ENCODE measurements at places on chromosomes 5 and 9.
A peak's percentile ranks its signal among the peaks of the same experiment; 100 is the strongest.

- no peak for DNase-seq
These were observed 7.3 kb downstream of the CORO2A start for GRCh38 chr9:98185021-98185567.

GRCh38 chr5:53166183-53166495 lies 56.6 kb upstream of the MOCS2 start:
- no peak for DNase-seq

- no peak for DNase-seq
These were observed 458.6 kb downstream of the ZSWIM6 start for GRCh38 chr5:61790678-61791077.

- DNase-seq: no peak
These were observed 233.6 kb downstream of the SAXO1 start for GRCh38 chr9:18799428-18799827.

DNA sequence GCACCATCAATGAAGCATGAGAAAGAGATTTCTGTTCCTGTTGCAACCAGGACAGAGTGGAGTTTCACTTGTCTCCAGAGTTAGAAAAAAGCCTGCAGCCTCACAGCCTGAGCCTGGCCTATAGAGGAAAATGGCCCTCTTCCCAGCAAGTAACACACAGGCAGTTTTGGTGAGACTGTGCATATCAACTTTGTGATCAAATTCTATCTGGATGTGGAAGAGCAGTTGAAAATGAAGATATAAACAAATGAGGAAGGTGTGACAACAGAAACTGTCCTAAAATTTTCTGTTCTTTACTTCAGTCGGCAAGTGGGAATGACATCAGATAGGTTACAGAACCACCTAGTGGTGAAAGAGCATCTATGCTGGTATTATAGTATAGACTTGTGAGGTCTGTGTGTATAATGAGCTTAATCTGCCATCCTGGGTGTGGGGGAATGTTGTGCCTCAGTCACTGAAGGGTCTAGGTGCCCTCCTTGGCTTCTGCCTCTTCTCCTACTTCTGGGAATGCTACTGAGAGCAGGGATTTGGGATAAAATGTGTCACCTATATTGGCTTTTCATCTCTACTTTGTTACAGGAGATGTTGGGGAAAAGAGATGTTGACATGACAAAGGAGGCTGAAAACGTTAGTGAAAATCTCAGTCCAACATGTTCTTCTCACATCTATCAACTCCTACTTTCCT lies 28.2 kb downstream of the YIPF5 start:
- peak; percentile 57 for DNase-seq

GRCh38 chr5:127577458-127577857 lies 60.0 kb downstream of the PRRC1 start:
- no peak for DNase-seq

DNA sequence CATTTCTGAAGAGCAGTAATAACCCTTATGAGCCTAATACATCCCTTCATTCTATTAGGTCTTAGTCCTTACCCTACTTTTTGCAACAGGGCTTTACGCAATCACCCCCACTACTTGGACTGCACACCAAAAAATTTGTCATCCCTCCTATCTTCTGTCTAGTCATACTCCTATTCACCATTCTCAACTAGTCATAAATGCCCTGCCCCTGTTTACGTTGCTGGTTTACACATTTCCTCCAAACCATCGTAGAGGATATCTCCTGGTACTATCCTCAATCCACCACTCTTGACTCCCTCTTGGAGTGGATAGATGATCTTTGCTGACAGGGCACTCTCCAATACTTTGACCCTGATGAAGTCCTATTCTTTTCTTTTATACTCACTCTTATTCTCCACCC lies 98.2 kb upstream of the CCNG1 start:
- no peak for DNase-seq

DNA sequence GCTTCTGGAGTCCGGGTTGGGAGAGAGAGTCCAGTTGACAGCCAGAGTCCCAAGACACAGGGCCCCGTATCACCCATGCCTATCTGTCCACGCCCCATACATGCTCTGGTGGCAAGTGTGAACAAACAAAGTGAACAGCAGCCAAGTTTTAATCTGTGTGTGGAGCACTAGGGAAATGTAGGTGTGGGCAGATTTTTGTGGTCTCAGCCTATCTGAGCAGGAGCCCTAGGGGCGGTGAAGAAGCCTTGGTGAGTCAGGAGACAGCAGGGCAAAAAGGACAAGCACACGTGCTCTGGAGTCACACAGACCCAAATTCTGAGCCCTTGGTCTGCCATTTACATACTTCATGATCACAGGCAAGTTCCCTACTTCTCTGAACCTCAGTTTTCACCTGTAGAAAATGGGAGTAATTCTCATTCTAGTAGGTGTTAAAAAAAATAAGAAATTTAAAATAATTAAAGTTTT lies 23.2 kb downstream of the EGR1 start:
- DNase-seq: no peak

DNA sequence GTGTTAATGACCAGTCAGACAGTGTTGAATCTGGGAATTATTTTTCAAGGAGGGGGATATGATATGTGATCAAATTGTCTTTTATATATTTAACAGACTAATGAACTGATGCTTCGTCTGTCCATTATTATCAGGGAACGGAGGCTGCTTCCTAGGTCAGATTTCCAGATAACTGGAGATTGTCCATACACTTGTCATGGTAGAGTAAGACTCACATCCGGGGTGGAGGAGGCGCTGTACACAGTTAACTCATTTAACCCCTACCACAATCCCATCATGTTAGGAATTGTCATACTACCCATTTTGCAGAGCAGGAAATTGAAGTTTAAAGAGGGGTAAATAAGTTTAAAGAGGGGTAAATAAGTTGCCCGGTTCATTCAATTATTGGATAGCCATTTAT lies 55.9 kb downstream of the ARHGAP26 start:
- no peak for DNase-seq

- DNase-seq: no peak
These were observed 164.2 kb upstream of the TARS1 start for GRCh38 chr5:33276628-33276950.

GRCh38 chr5:142307146-142307890 lies 17.5 kb downstream of the SPRY4 start:
- DNase-seq: no peak

- DNase-seq: no peak
These were observed 27.7 kb downstream of the ARHGEF37 start for GRCh38 chr5:149608936-149609545.

GRCh38 chr5:36070687-36071571 lies 4.2 kb upstream of the UGT3A2 start:
- DNase-seq: peak; percentile 14

- no peak for DNase-seq
These were observed 30.9 kb upstream of the SLC46A2 start for GRCh38 chr9:112921549-112921948.

GRCh38 chr9:29691758-29692407 lies 2118.6 kb upstream of the C9orf72 start:
- no peak for DNase-seq

DNA sequence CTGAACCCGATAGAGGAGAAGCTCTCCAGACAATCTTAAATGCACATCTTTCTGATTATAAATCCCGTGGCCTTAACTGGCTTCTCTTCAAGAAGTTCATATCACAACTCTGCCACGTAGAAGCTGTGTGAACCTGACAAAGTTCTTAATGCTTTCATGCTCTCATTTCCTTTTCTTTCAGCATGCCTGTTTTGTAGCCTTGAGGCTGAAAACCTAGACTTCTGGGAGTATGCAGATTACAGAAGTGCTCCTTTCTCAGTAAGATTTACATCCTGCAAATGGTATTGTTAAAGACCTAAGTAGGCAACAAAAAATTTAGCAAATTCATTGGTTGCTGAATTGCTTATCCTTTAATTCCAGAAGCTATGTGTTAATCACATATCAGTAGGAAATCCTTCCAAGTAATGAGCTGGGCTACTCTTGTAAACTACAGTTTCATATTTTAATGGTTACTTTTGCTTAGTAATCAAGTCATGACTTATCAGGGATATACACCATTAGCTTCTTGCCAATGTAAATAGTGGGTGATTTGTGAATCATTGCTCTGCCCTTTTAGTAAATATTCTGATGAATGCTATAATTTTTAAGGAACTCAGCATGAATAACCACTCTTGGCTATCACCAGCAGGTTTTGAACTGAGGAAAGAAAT lies 334.7 kb downstream of the FBXL7 start:
- no peak for DNase-seq

DNA sequence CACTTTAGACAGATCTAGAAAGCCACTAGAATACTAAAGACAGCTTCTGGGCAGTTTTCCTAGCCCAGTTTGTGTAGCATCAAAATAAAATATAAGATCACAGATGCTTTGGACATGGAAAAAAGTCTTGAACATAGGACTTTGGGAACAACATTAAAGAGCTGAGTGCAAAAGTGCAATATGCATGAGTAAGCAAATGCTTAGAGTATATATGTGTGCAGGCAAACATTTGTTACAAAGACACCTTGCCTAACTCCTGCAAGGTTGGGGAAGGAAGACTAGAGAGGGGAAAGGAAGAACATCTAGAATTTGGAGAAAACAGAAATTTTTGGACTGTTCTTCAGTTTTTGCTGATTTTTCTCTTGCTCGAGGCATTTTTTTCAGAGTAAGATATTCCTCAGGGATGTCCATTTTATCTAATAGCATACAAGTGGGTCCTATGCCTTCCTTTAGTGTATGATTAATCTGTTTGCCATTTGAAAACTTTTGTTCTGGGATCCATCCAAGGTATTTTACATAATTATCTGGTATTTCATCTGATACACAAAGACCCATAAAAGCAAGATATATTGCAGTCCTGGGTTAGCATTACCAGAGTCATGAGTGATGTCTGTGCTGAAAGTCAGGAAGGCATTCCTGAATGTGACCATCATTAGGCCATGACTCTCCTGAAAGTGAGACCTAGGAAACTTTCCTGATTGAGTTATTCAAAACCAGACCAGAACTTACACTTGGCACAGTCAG lies 142.0 kb upstream of the RGMB start:
- no peak for DNase-seq

GRCh38 chr9:87776481-87777379 lies 50.8 kb downstream of the CTSL start:
- no peak for DNase-seq

GRCh38 chr9:133987446-133987788 lies 4.7 kb downstream of the VAV2 start:
- DNase-seq: no peak

GRCh38 chr5:5220901-5221631 lies 80.9 kb downstream of the ADAMTS16 start:
- DNase-seq: no peak

- no peak for DNase-seq
These were observed 261.3 kb downstream of the PIK3R1 start for GRCh38 chr5:68476854-68477253.

- DNase-seq: no peak
These were observed 1.6 kb downstream of the CCL19 start for GRCh38 chr9:34689512-34689911.

DNA sequence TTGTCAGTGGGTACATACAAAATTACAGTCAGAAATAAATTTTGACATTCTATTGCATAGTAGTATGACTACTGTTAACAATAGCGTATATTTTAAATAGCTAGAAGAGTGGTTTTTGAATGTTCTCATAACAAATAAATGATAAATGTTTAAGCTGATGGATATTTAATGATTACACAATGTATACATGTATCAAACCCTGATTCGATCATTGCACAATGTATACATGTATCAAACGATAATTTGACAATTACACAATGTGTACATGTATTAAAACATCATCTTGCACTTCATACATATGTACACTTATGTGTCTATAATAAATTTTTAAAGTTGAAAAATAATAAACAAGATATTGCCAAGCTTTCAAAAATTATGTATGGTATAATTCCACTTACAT lies 87.7 kb downstream of the CDH18 start:
- DNase-seq: no peak

DNA sequence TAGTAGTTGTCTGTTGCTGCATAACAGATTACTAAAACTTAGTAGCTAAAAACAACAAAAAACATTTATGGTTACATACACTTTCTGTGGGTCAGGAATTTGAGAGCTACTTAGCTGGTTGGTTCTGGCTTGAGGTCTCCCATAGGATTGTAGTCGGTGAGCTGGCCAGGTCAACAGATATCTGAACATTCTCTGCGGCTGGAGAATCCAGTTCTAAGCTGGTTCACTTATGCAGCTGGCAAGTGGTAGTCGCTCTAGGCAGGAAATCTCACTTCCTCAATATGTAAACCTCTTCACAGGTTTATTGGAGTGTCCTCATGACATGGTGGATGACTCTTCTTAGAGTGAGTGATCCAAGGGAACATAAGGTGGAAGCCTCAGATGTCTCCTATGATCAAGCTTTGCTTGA lies 65.7 kb upstream of the TNFAIP8 start:
- DNase-seq: peak; percentile 78

- DNase-seq: no peak
These were observed 43.4 kb upstream of the IL17B start for GRCh38 chr5:149422366-149423048.

DNA sequence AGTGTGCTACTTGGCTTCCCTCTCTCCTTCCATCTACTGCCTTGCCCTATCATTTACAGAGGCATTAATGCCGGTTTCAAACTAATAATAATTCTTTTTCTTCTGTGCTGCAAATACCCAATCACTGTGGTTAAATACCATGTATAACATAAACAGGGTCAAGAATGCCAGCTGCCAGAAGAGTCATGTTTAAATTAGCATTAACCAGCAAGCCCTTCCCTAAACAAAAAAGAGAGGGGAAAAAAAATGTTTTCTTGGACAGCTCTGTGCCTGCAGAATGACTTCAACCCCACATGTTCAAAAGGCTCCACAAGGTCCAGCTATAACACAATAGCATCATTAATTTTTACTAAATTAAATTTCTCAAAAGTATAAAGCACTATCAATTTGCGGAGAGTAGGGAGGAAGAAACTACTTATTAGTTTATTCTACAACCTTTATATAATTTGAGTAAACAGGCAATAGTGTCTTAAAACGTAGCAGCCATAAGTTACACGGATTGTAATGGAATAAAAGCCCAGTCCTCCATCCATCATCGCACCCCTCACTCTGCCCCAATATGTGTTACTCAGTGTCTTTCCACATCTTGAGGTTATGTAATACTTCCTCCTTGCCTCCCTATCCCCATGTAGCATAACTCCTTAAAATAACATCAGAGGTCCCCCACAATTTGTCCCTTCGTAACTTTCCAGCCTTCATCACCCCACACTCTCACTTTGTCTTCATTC lies 3.9 kb downstream of the LPAR1 start:
- DNase-seq: no peak

GRCh38 chr5:181187500-181188213 lies 17.3 kb downstream of the TRIM7 start:
- peak; percentile 78 for DNase-seq

GRCh38 chr5:143713047-143714003 lies 98.6 kb upstream of the HMHB1 start:
- no peak for DNase-seq

GRCh38 chr5:159956074-159956473 lies 39.8 kb downstream of the ADRA1B start:
- DNase-seq: no peak

- DNase-seq: no peak
These were observed 12.3 kb downstream of the ARSB start for GRCh38 chr5:78972654-78973428.

DNA sequence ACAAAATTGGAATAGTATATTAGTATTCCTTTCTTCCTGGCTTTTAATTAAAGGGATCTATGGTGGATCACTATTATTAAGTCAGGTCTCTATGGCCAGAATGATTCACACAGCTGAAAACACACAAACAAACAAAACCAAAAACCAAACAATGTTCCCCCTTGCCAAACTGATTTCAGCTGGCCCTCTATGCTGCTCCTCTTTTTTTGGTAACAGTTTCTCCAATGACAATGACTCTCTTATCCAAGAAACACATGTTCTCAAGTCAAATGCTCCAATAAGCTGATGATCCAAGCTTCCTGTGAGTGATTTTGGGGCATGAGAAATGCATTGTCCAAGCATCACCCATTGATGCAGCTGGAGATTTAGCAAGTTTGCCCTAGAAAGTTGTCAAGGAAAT lies 193.4 kb upstream of the TUT7 start:
- no peak for DNase-seq

Measured in B cell (primary cell).